Activated naive CD4-positive, alpha-beta T cell treated with Interleukin-2 at 50 U/mL for 16 hours (primary cell): ENCODE measurements at places on chromosomes 2 and 18.

- DNase-seq: no peak
These were observed 10.3 kb upstream of the SNED1 start for GRCh38 chr2:240988146-240988545.

DNA sequence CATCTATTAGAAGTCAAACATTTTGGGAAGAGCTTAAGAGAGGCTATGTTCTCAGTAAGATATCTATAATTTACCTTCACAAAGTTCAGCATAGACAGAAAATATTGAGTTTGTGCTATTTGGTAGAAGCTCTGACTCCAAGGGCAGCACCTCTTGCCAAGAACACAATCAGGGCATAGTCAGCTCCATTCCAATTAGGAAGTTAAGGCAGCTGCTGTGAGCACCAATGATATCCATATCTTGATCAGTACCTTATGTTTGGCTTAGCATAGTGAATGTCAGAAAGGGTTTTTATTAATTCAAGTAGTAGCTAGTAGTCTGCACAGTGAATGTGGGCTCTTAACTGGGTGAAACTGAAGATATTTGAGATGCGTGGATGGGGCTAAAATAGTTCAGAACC lies 86.4 kb upstream of the SPRED2 start:
- DNase-seq: no peak

DNA sequence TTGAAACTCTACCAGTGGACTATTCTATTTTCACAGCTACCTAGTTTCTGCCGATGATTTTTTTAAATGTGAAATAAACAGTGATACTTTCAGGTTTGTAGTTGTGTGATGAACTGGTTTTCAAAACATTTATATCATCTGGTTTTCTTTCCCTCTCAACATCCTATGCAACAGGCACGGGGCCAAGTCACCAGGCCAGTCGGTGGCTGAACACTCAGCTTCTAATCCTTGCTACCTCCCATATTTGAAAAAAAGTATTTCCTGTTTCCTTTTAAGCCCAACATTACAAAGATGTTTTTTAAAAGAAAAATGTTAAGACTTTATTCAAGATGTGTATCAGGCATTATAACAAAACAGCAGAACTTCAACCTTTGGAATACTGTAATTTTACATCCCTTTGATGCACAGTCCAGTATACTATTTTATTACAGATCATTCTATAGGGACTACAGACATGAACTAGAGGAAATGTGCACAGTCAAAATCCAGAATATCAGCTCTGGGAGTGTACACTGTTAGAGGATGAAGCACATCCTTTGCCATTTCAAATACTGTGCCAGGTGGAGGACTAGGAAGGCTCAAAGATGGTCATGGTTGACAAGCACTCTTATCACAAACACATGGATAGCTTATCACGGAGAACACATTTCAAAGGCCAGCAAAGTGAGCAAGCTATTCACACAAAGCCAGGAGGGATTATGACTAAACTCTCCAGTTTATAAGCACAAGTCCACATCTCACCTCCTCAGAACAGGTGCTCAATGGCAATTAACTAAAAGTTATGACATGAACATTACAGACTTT lies 14.6 kb downstream of the MRPL35 start:
- DNase-seq: no peak

DNA sequence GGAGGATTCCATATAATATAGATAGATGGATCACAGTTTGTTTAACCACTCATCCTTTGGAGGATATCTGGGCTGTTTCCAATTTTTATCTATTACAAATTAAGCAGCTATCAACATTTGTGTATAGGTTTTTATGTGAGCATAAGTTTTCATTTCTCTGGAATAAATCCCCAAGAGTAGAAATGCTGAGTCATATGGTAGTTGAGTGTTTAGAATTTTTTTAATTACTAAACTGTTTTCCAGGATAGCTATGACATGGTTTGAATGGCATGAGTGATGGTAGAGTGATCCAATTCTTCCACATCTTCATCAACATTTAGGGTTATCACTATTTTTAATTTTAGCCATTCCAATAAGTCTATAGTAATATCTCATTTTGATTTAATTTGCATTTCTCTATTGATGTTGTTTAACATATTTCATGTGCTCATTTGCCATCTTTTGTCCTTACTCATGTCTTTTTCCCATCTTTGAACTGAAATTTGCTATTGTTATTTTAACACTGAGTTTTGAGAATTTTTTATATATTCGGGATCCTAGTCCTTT lies 31.4 kb downstream of the ABCB11 start:
- no peak for DNase-seq

GRCh38 chr2:19685731-19686130 lies 216.1 kb downstream of the TTC32 start:
- DNase-seq: no peak

DNA sequence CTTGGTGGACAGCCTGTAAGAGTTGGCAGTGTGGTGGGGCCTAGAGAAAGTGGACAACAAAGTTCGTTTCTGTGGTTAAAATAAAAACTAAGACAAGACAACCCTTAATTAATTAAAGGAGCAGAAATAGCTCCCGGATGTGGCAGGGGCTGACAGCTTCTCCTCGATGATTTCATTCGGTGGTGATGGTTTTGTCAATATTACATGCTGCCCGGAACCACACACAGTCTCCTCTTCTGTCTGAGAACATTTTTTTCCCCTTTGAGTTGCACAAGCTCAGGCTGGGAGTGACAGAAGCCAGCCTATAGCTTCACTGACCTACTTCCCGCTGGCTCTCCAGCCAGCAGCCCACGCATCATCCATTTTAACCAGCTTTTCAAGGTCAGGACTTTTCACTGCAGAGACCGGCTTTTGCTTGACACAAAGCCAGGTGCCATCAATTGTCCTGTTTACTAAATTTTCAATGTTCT lies 378.8 kb downstream of the SLC4A3 start:
- no peak for DNase-seq

DNA sequence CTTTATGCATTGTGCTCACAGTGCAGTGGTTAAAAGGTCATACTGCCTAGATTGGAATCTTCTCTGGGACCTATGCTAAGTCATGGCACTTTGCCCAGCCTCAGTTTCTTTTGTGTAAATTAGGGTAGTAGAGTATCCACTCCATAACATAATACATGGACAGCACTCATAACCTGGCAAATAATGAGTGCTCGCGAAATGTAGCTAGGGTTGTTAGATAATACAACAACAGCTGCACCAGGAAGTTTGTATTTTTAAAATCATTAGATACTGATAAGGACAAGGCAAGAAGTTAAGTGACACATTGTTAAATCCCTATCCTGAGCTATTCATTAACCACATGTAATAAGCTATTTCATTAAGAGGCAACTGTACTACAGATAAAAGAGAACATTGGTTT lies 13.8 kb upstream of the PLA2R1 start:
- no peak for DNase-seq

- no peak for DNase-seq
These were observed 430.0 kb upstream of the TNP1 start for GRCh38 chr2:217289907-217290280.

DNA sequence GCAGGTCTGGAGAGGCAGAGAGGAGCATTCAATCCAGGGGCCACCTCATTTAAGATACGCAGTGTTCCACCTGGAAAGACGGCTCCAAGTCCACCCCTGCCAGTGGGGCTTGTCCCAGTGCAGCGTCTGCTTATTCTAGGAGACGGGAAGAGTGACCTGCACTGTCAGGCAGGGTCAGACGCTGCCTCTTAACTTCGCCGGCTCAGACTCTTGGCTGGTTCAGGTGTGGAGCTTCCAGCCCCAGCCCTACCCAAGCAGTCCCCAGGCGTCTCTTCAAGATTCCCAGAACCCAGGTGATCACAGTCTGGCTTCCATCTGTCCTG lies 208.5 kb downstream of the TFCP2L1 start:
- DNase-seq: no peak

GRCh38 chr2:232418466-232419244 lies 12.0 kb downstream of the ALPG start:
- DNase-seq: no peak

DNA sequence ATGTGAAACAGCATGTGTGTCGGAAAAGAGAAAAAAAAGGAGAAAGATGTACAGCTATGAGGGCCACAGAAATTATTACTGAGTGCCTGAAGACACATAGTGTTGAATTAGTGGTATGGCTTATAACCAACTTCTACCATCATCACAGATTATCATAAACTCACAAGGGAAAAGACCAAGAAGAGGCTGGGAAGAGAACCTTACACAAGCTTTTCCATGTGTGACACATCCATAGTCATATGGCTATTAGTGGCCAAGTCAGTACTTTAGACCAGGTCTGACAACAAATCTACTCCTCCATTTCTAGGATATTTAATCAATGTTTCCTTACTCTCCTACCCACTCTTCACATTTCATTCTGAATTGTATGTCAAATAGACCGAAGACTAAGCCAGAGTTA lies 3.5 kb upstream of the GALNT5 start:
- DNase-seq: no peak

DNA sequence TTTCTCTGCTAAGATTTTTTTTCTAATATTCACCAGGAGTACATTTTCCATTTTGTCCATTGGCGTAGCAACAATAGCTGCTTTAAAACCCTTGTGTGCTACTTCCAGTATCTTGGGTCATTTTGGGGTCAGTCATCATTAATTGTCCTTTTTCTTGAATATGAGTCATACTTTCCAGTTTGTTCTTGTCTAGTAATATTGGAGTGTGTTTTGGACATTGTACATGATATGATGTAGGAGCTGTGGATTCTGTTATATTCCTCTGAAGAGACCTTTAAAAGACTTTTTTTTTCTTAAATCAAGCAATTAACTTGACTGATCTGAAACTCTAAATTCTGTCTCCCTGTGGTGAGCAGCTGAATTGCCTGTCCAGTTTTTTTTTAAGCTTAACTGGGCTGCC lies 40.8 kb downstream of the AGPS start:
- DNase-seq: no peak
